ENCODE measurements at places on chromosomes 6 and 20.
A peak's percentile ranks its signal among the peaks of the same experiment; 100 is the strongest.

- DNase-seq, result no peak
These were observed 37.0 kb downstream of the BFSP1 start for GRCh38 chr20:17494201-17494600.

GRCh38 chr20:23358923-23359593, 2.9 kb upstream of the GZF1 start:
- DNase-seq, result no peak

- no peak for DNase-seq
These were observed 69.2 kb upstream of the TBC1D7 start for GRCh38 chr6:13397359-13398068.

DNA sequence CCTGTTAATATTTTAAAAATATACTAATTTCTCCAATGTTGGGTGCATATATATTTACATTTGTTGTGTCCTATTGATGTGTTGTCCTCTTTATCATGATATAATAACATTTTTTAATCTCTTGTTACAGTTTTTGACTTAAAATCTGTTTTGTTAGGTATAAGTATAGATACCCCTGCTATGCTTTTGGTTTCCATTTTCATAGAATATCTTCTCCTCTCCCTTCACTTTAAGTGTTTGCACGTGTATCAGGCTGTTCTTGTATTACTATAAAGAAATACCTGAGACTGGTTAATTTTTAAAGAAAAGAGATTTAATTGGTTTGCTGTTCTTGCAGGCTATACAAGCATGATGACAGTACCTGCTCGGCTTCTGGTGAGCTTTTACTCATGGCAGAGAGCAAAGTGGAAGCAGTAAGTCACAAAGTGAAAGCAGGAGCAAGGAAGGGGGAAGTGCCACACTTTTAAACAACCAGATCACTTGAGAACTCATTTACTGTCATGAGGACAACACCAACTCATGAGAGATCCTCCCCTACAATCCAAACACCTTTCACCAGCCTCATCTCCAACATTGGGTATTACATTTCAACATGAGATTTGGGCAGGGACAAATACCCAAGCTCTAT, 340.5 kb upstream of the SYNCRIP start:
- no peak for DNase-seq

GRCh38 chr20:5508044-5508443, 191.3 kb upstream of the PROKR2 start:
- DNase-seq, result no peak

- DNase-seq, result no peak
These were observed 216.9 kb upstream of the ECI2 start for GRCh38 chr6:4352322-4352669.

- no peak for DNase-seq
These were observed 488.3 kb downstream of the CDH26 start for GRCh38 chr20:60446267-60447111.

DNA sequence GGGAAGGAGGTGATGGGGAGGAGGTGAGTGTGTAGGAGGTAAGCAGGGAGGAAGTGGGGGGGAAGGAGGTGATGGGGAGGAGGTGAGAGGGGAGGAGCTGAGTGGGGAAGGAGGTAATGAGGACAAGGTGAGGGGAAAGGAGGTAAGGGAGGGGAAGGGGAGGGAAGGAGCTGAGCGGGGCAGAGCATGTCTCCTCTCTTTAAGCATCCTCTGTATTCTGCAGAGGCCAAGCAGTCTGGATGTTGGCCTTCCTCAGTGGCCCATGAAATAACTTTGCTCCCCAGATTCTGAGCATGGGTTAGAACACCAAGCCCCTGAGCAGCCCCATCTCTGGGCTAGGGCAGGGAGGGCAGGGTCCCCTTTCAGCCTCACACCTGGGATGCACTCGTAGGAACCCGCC, 84.6 kb downstream of the EDN3 start:
- DNase-seq, result no peak

DNA sequence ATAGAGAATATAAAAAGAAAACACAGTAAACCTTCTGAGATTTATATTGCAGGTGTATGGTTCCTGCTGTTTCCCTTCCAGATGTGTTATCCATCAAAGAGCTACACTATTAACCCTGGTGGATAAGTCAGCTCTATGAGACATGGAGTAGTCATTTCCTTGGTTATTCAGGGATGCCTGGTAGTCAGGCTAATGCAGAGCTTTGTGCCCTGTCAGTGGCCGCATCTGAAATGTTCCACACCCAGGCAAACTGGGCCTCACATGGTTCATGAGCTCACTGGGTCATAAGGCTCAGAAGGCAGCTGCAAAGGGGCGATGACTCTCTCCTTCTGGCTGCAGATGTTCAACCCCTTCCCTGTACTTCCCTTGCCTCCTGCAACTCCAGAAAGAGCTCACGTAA, 473.6 kb downstream of the EPHA7 start:
- no peak for DNase-seq

GRCh38 chr6:14001329-14002012, 76.7 kb downstream of the RNF182 start:
- DNase-seq, result peak; percentile 87

DNA sequence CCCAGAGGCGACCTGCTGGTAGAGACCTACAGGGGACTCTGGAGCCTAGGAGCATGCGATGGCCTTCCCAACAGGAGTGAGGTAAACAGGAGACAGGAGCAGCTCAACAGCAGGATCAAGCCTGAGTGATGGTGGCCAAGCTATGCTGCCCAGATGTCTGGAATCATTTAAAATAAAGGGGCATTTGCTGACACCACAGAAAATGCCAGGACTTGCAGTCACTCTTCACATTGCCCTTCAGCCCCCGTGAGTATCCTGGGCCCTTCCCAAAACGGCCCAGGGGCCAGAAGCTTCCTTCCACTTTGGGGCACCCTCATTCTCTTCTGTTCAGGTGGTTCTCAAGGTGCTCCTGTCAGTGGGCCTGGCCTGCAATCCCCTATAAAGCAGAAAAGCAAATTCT, 23.2 kb downstream of the INSM1 start:
- no peak for DNase-seq

DNA sequence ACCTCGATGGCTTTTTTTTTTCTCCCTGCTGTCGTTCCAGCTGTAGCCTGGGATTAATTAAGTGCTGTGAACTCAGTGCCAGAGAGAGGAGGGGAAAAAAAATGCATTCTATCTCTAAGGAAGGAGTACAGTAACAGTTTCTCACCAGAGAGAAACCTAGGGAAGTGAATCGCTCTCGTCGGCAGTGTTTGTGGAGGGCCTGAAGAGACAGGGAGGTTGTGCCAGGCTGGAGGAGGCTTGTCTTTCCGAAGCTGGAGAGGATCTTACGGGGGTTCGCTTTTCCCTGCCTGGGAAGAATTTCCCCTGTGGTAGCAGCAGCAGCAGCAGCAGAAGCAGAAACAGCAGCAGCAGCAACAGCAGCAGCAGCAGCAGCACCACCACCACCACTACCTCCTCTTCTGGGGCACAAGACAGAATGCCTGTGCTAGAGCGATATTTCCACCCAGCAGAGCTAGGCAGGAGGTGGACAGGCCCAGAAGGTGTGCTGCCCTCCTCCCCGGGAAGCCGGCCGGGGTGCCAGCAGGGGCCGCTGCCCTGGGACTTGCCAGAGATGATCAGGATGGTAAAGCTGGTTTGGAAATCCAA, 186.5 kb downstream of the PDE7B start:
- no peak for DNase-seq

- DNase-seq, result no peak
These were observed 62.3 kb downstream of the RIPOR3 start for GRCh38 chr20:50628853-50629669.

DNA sequence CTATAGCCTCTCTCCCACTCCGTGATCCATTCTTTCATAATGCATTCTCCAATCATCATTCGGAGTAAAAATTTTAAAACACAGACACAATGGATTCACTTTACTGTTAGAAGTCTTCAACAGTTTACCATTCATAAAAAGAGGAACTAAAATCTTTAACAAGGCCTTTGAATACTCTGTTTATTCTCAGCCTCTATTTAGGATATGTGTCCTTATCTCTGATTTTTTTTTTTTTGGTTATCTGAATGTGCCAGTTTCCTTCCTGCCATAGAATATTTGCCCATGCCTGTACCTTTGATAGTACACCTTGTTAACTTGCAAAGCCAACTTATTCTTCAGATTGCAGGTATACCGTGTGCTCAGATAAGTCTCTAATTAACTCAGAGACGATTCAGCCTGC, 11.1 kb downstream of the CRISP1 start:
- no peak for DNase-seq

GRCh38 chr20:52150440-52151258, 40.9 kb downstream of the ZFP64 start:
- DNase-seq, result peak; percentile 41

GRCh38 chr6:89122625-89123024, 4.8 kb upstream of the SRSF12 start:
- DNase-seq, result peak; percentile 14

DNA sequence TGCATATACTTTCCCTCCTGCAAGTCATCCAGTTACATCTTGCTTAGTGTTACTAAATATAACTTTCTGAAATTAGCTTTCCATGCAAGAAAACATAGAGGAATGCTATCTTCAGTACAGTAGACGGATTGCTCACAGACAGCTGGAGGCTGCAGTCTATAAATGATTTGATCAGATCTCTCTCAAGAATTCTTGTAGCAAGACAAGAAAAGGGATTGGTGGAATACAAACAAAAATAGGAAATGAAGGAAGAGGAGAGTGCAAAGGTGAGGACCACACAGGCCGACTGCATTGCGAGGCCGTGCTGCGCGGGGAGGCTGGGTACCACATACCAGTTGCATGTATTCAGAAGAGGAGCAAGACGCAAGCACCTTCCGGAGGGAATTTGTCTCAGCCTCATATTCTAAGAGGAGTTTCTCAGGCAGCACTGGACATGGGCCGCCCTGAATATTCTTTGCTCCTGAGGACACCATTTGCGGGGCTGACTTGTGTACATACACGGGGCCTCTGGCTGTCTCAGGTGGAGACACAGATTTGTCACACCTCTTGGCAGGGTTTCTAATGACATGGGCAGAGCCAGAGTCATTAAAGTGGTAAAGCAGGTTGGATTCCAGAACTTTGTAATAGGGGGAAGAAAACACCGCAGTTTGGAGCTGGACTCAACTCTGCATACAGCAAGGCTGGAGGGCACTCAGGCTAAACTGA, 22.7 kb upstream of the KIF25 start:
- no peak for DNase-seq

DNA sequence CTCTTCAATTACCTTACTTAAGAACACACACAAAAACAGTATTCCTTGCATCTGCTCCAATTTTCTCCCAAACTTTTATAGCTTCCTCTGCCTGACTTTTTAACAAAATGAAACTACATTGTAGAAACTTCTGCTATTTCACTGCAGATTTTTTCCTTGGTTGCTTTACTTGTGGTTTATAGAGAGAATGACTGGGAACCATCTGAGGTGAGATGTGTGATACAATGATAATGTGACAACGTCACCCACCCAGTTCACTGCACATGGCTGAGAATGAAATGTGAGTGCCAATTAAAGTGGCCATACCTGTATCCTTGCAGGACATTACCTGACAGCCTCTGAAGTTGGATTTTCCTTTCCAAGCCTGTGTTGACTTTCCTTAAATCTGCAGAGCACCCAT, 258.4 kb downstream of the CD83 start:
- DNase-seq, result no peak

- no peak for DNase-seq
These were observed at the start of gene BEND6 for GRCh38 chr6:56954403-56955170. Gene BEND6, plus strand, starts transcription at chr6:56955107. Its CDS starts 26,704 bp downstream, at chr6:56981811.

DNA sequence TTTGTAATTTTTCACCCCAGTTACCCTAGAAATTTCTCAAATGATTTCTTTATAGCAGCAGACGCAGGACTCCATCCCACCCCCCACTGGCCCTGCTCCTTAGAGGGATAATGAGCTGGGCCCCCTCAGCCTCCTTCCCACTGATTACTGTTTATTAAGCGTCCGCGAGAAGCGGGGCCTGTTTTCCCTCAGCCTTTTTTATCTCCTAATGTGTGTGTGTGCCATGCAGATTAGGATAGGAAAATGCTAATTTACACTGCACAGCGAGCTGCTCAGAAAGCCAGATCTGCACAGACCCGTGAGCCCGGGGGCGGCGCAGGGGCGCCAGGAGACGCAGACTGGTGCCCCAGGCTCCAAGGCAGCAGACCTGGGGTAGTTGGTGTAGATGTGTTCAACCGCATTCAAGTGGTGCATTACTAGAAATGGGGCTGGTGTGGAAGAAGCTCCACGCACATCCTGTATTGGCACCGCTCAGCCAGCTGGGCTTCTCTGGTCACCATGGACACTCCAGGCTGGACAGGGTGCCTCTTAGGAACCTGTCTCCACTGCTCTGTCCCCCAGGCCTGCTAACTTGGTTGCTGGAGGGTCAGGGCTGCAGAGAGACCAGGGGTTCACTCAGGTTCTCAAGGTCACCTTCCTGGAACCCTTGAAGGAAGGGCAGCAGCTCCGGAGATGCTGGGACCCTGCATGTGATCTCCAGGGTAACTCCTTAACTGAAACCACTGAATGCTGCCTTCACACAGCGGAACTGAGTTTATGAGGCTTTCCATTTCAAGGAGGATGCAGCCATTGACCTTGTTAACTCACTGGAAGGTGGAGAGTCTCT, 256.3 kb downstream of the ERMARD start:
- DNase-seq, result no peak

- no peak for DNase-seq
These were observed 464.1 kb downstream of the UTRN start for GRCh38 chr6:144749263-144749662.

GRCh38 chr6:106527117-106527516, 102.2 kb downstream of the RTN4IP1 start:
- DNase-seq, result no peak

DNA sequence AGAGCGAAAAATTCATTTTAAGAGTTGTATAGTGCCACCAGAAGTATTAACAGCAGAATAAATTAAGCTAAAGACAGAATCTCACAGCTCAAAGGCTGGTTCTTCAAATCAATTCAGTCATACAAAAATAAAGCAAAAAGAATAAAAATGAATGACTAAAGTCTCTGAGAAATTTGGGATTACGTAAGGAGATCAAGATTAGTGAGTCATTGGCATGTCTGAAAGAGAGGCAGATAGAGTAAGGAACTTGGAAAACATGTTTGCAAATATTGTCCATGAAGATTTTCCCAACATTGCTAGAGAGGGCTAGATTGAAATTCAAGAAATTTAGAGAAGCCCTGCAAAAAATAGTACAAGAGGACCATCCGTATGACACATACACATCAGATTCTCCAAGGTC, 1413.9 kb upstream of the ADGRB3 start:
- no peak for DNase-seq

GRCh38 chr6:32177183-32177787, 920 bp upstream of the RNF5 start:
- no peak for DNase-seq

GRCh38 chr6:36755435-36756348, 58.1 kb downstream of the RAB44 start:
- DNase-seq, result no peak

- no peak for DNase-seq
These were observed 102.7 kb upstream of the CARMIL1 start for GRCh38 chr6:25176466-25176865.

DNA sequence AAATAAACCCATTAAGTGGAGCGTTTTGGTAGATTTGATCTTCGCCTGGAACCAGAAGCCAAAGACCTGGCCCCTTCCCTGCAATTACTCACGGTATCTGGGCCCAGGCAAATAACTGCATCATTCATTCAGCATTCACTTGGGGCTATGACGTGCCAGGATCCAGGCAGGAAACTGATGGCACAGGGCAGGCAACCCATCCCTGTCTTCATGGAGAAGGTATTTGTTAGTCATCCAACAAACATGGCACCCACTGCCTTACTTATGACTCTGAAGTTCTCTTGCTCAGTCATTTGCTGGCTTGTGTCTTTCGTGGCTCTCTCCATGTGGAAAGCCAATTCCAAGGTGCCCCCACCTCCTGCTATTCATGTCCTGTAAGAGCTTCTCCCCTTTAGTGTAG, 232.4 kb downstream of the BMP7 start:
- no peak for DNase-seq

GRCh38 chr6:106411643-106412200, 51.2 kb downstream of the CRYBG1 start:
- DNase-seq, result no peak

- DNase-seq, result no peak
These were observed at the start of gene ETV7 for GRCh38 chr6:36387440-36388303. Gene ETV7, minus strand, starts transcription at chr6:36387669. Its CDS starts 128 bp downstream, at chr6:36387541.
